ENCODE measurements at places on chromosomes 12 and 14.

DNA sequence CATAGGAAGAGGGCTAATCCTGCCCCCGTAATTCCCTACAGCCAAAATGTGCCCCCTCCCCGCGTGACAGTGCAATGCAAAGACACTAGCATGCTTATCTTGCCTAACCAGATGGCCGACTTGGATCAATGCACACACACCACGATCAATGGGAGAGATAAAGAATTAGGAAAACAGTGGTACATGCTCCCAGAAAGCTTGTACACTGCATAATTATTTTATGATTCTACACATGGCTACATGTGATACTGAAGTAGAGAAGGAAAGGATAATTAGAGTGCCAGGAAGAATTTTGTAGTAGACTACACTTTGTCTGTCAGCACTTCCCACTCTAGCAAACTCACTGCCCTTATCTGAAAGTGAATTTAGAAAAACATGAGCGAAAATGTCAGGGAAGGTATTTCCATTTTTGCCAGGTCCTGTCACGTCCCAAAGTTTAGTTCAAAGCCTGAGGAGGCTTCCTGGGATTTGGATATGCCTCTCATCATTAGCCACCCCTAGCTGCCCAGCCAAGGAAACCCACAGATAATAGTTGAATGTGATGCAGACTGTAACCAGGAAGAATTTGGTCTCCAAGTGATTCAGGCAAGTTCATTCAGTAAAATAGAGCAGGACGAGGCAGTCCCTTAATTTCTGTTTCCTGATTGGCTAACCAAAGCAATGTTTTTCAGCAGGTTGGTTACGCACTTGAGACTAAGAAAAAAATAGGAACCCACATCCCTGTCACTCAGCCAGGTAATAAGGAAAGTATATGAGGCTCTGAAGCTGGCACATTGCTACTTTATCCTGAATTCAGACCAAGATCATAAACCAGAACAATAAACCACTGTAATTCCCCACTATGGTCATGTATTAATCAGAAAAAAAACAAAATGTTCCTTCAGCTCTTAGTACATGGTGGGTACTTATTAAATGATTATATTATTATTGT is 199.6 kb upstream of the OTX2 start:
- DNase-seq, result no peak

DNA sequence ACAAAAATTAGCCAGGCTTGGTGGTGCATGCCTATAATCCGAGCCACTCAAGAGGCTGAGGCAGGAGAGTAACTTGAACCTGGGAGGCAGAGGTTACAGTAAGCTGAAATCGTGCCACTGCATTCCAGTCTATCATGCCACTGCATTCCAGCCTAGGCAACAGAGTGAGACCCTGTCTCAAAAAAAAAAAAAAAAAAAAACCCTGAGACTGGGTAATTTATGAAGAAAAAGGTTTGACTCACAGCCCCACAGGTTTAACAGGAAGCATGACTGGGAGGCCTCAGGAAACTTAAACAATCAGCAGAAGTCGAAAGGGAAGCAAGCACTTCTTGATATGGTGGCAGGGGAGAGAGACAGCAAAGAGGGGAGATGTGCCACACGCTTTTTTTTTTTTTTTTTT is 123.2 kb downstream of the GXYLT1 start:
- DNase-seq, result no peak

DNA sequence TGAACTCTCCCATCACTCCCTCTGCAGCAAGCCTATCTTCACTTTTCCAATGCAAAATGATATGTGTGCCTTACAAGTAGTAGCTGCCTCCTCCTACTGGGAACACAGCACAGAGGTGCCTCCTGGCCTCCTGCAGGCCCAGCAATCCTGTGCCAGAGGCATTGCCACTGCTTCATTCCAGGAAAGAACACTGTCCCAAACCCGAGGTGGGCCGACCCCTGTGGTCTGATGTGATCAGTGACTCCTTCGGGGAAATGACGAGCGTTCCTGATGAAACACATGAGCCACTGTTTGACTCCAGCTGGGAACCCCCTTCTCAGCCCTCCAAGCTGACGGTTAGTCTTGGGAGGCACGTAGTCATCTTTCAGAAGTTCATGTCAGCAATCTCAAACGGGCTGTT is 19.5 kb downstream of the PSMC1 start:
- DNase-seq, result no peak

GRCh38 chr12:75317784-75318183 is 12.3 kb downstream of the CAPS2 start:
- DNase-seq, result no peak

GRCh38 chr14:104609666-104610065 is 5.1 kb upstream of the TMEM179 start:
- DNase-seq, result no peak

DNA sequence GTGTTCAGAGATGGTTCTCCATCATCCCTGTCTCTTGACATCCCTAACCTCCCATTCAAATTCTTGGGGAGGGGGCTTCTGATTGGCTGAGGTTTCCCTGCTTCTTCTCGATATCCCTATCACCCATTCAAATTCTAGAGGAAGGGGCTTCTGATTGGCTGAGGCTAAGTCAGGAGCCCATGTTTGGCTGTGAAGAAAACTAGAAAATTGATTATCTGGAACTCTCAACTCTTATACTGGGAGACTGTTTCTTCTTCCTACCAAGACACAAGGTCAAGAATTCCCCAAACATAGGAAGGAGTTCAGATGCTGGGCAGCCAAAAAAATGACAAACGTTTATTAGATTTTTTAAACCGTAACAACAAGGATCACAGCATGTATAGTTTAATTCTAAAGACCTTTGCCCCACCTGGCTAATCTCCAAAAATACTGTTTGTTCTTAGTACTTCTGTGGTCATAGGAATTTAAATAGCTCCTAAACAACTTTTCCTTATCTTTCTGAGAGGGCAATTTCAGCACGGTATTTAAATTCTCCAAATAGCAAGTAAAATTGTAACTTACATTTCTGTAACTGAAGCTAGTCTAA is 26.4 kb downstream of the SPIC start:
- DNase-seq, result no peak

DNA sequence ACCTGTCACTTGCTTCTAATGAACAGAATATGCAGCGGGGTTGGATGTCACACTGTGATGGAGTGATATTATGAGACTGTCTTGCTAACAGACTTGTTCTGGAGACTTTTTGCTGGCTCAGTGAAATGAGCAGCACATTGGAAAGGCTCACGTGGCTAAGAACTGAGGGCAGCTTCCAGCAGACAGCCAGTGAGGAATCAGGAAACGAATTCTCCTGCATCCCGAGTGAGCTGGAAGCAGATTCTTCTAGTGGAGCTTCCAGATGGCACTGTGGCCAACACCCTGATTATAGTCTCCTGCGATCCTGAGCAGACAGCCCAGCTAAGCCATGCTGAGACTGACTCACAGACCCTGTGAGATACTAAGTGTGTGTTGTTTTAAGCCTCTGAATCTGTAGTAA is 16.1 kb upstream of the TSPAN9 start:
- DNase-seq, result no peak

DNA sequence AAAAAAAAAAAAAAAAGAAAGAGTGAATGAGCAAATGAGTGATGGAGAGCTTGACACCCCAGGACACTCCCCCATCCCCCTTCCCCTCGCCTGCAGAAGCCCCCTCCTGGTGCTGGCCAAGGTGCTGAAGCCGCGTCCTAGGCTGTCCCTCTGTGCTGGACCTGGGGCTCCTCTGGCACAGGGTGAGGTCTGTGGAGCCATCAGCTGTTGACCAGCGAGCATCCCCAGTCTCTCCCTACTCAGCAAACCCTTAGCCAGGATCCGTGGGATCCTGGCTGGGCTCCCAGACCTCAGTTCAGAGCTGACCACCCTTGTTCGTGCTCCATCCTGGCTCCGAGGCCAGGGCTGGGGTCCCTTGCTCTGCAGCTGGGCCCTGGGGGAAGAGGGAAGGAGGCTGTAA is 5.4 kb upstream of the KIF26A start:
- no peak for DNase-seq

GRCh38 chr14:76193696-76194095 is 42.0 kb downstream of the GPATCH2L start:
- DNase-seq, result no peak

GRCh38 chr14:71338153-71338552 is 430.9 kb downstream of the PCNX1 start:
- no peak for DNase-seq

GRCh38 chr14:33948145-33948868 is 2.6 kb downstream of the EGLN3 start:
- no peak for DNase-seq

DNA sequence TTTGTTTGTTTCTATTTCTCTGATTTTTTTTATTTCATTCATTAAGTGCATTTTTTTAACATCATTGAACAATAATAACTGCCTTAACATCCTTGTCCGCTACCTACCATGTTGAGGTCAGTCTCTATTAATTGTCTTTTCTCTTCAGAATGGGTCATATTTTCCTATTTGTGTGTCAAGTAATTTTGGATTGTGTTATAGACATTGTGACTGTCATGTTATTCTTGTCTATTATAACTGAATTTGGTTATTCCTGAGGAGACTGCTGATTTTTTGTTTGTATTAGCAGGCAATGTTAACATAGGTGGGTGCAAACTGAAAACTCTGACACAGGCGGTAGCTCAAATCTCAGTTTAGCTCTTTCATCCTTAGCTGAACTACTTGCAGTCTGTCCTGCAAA is 169.9 kb downstream of the DICER1 start:
- DNase-seq, result no peak

DNA sequence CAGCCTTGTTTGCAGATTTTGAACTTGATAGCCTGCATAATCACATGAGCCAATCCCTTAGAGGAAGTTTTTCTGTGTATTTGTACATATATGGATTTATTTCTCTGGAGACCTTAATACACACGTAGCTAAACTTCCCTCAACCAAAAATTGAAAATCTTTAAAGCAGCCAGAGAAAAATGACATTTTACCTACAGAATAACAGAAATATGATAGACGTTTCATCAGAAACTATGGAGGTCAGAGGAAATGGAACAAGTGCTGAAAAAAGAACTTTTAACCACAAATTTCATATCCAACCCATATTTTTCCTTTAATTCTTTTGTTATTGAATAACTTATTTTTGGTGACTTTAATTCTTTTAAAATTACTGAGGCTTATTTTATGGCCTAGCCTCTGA is 177.7 kb downstream of the CCDC91 start:
- no peak for DNase-seq

GRCh38 chr14:25993830-25994229 is 604.0 kb downstream of the NOVA1 start:
- no peak for DNase-seq

GRCh38 chr12:18130851-18131250 is 40.9 kb upstream of the RERGL start:
- no peak for DNase-seq

DNA sequence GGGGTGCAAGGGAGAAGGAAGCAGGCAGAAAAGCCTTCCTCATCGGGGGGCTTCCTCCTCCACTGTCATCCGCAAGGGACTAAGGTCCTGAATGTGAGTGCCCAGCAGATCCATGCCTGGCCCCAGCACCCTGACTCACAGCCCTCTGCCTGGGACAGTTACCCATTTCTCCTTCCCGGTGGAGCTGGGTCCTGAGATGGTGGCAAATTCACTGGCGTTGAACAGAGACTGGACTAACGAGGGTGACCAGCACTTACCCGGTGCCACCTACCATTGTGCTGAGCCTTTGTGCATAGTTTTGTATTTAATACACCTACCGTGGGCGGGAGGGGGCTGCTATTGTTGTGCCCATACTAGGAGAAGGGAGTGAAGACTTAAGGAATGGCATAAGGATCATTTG is 30.9 kb upstream of the PLEKHG6 start:
- no peak for DNase-seq

DNA sequence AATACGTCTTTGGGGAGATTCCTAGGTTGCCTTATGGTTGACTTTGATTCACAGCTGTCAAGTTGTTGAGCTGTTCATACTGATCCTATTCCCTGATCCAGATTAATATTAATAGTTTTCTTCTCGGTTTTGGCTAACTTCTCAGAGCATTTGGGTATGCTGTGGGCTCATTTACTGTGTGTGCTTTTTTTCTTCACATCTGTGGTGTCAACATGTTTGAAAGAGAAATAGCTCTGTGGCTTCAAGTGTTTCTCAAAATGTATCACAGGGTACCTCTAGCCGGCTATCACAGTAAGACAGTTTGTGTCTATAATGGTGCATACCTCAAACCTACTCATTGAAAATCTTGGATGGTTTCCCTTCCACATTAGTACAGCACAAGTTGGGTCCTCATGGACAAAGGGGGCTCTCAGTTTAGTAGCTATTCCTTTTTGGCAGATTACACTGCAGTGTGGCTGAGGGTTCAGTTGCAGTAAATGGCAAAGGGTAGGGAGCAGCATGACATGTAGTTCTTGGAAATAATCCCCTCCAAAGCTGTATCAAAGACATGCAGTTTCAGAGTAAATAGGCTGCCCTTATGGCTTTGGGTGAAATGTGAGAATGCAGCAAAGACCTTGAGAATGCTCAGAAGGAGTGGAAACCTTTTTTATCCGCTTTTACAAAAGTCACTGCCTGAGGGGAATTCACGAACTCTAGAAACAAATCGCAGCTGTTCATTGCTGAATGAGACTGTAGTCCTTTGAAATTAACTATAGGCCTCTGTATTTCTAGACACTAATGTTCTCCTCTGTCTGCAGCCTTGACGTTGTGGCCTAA is 102.4 kb upstream of the ATF1 start:
- DNase-seq, result no peak

DNA sequence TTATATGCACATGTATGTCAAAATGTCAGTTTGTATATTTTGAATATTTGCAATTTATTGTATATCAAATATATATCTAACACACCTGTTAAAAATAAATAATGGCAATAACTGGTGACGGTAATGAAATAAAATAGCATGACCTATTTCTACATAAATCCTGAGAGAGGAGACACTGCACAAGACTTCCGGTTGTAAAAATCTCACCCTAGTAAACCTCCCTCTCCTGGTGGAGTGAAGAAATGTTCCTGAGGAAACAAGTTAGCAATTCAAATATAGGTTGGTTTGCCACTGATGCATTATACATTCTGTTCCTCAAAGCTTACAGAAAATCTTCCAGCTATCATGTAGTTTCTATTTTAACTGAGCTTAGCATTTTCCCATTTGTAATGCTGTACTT is 166.1 kb upstream of the SYT10 start:
- no peak for DNase-seq

All from CD4-positive, alpha-beta T cell treated with Interferon gamma for 1 hour (primary cell).